ENCODE measurements at places on chromosomes 7 and 10.

GRCh38 chr10:51001587-51001986 lies 72.7 kb upstream of the PRKG1 start:
- DNase-seq: no peak

GRCh38 chr7:75979759-75980429 lies 14.5 kb downstream of the TMEM120A start:
- no peak for DNase-seq

GRCh38 chr10:48519481-48520183 lies 85.2 kb downstream of the ARHGAP22 start:
- DNase-seq: peak; percentile 42

GRCh38 chr10:68233046-68233445 lies 1.1 kb upstream of the ATOH7 start:
- no peak for DNase-seq

DNA sequence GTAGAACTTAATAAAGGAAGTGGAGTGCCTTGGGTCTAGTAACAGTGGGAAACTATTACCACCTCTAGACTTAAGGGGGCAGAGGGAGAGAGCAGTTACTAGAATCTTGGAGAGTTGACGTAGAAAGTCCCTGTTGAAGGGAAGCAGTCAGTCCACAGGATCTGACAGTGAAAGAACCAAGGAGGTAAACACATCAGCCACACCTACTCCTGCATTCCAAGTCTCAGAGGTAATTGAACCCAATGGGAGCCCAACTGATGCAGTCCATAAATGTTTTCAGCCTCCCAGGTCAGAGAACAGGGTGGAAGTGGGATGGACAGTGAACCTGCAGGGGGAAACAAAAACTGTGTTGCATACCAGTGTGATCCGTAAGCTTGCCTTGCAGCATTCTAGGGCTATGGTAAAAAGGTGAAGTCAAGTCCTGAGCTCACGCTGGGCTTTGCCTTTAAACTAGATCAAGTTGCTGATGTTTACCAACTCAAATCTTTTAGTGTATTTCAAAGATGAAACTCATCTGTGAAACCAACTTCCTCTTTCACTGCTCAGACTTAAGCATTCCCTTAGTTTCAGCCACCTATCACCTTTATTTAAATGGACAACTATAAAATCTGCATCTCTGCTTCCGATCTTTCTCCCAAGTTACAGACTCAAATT lies 57.2 kb downstream of the SLC16A12 start:
- DNase-seq: no peak

Measured in RWPE2 (cell line).